ENCODE measurements at places on chromosomes 1 and 21.

- no peak for DNase-seq
Observed at GRCh38 chr1:207849646-207850045, 61.3 kb downstream of the CD34 start.

- no peak for DNase-seq
Observed at GRCh38 chr1:93450321-93450720, 2.4 kb downstream of the FNBP1L start.

GRCh38 chr1:53256511-53257453, 18.5 kb upstream of the MAGOH start:
- DNase-seq, result no peak

DNA sequence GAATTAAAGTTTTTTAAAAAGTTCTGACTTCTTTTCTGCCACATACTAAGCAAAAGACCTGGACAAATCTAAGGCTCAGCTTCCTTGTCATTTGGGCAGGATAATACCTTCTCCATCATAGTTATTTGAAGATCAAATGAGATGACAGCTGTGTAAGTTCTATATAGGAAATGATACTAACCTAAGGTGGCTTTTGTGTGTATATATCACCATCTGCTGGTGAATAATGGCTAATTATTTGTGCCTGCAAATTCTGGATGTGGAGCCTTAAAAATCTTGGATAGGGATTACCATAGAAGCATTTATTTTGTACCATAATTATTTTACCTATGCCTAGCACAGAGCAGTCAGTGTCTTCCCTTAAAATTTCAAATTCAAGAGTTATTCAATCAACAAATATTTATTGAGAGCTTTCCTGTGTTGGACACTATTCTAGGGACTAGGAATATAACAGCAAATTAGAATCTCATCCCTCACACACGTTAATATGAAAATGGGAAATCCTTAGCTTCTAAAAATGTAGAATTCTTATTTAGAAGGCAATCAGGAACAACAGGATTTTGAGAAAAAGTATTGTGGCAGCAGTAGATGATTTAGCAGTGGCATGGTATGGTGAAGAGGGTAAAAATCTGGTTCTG, 89.8 kb downstream of the TMEM200B start:
- no peak for DNase-seq

GRCh38 chr1:150049926-150050325, 17.6 kb upstream of the VPS45 start:
- DNase-seq, result no peak

GRCh38 chr1:230224101-230224960, 157.3 kb downstream of the GALNT2 start:
- no peak for DNase-seq

- DNase-seq, result no peak
Observed at GRCh38 chr1:55234016-55234415, 18.9 kb upstream of the USP24 start.

- DNase-seq, result no peak
Observed at GRCh38 chr1:110070671-110071242, at the start of gene ALX3. Gene ALX3, minus strand, starts transcription at chr1:110070672. Its CDS starts 60 bp downstream, at chr1:110070612.

- no peak for DNase-seq
Observed at GRCh38 chr1:74162333-74162732, 35.6 kb downstream of the LRRIQ3 start.

DNA sequence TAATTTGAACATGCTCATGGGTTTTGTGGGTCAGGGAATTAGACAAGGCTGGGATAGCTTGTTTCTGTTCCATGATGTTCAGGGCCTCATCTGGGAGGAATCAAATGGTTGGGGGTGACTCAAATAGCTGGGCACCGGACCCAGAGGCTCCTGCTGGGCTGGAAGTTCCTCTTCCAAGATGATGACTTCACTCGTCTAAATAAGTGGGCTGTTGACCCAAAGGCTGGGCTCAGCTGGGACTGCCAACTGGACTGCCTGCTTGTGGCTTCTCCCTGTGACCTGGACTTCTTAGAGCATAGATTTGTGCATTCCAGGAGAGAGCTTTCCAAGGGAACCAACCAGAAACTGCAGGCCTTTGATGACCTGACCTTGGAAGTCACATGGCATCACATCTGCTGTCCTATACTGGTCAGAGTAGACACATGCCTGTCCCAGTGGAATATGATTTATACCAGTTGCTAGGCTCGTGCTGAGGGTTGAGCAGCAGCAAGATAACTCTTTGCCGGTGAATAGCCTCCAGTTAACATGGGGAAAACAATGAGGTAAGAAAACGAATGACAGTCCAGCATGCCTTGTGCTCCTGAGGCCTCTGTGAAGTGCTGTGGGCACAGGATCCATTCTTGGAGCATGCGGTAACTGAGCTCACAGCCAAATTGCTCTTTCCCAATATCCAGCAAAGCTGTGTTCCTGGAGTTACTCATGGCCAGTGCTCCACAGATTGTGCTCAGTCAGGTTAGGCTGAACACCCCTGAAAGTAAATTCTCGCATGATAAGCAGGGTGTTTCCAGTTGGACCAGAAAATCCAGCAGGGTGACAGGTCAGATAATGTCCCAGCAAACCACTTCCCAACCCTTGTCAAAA, 272.9 kb upstream of the TMEM51 start:
- DNase-seq, result no peak

GRCh38 chr1:53365437-53366063, 37.7 kb upstream of the LRP8 start:
- no peak for DNase-seq

DNA sequence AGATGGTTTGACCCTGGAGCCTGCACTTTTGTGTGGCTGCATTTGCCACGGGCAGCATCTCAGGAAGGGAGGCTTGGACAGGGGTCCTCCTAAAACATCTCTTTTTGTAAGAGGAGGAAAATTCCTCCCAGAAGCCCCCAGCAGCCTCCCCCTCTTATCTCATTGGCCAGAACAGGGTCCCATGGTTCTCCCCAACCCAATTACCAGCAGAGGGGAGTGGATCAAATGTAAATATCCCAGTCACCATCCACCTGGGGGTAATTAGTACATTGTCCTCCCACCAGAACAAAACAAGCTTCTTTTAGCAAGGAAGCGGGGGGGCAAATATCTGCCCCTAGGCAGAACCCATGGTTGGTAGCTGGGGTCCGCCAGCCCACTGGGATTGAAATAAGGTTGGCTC, 44.7 kb upstream of the TENT5B start:
- no peak for DNase-seq

GRCh38 chr1:222955964-222956363, 141.1 kb downstream of the DISP1 start:
- no peak for DNase-seq

DNA sequence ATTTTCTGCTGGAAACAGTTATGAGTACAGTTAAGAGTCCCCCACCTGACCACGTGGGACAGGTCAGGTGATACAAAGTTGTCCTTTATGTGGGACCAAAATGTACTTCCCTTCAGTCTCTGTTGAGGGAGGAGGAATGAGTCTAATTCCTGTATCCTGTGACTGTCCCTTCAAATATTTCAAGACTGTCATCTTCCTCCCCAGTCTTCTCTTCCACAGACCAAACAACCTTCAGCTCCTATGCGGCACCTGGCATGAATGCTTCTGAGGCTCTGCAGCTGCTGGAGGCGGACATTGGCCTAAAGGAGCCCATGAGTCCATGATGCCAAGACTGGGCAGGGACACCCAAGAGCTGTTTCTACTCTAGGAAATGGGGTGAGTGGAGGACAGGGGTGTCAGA, 72.1 kb upstream of the SIM2 start:
- no peak for DNase-seq

- no peak for DNase-seq
Observed at GRCh38 chr1:6961289-6961688, 176.0 kb downstream of the CAMTA1 start.

GRCh38 chr1:203906932-203907331, 45.5 kb downstream of the SNRPE start:
- DNase-seq, result no peak

- peak; percentile 72 for DNase-seq
Observed at GRCh38 chr1:47809301-47810084, 187.7 kb downstream of the TRABD2B start.

GRCh38 chr1:184485751-184486723, 99.2 kb downstream of the C1orf21 start:
- DNase-seq, result no peak

GRCh38 chr1:154170547-154171222, 15.8 kb upstream of the NUP210L start:
- DNase-seq, result no peak

DNA sequence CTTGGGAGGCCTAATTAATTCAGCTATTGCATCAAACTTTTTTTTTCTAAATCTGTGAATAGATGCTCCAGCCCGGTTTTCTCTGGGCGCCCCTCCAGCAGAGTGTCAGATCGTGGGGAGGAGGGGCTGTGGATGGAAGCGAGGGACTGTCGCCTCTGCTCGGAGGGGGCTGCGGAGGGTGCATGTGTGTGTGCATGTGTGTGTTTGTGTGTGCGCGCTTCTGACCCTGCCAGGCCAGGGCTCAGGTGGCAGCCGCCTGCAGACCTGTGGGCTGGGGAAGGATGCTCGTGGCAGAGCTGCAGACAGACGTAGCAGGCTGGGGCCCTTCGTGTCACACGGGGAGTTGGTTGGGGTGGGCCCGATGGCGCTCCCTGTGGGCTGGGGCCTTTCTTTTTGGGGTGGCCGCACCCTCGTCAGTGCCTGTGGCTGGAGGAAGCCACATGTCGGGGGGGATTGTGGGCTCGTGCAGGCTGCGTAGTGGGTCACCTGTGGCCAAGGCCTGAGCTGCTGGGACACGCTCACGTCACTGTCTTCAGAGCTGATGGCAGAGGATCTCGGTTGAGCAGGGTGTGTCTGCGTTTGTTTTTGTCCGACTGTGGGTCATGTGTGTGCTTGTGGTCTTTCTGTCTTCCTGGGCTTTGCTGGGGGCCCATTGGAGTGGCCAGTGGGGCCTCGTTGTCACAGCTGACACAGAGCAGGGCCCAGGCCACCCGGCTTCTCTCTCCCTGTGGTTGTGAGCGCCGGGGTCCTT, 2.8 kb downstream of the SKI start:
- DNase-seq, result no peak

DNA sequence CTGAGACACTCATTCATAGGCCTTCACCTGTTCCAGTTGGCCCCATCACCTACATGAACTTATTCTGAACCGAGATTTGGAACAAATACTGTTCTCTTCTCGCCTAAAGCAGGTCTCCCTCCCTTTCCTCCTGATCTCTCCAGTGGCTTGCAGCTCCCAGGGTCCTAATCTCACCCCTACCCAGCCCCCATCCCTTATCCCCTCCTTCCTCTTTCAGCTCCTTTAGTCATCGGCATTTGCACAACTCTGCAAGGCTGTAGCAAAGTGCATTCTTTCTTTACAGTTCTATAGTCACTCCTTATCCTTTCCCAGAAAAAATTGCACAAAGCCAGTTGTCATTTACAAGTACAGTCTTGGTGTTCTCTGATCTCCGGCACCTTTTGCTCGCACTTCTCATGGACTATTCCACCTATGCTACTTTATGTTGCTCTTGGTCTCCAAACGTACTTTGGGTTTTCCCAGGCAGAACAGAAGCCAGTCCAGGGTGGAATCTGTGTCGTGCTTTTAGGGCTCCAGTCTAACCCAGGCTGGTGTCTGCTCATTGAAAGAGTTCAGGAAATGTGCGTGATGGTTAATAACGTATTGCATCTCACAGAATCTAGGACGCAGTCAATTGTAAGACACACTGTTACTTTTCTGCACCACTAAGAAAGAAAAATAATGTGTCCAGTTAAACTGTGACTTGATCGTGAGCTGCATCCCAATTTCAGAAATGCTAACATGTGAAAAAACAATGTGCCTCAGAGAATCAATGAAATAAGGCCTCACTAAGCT, 965 bp downstream of the ABCA4 start:
- DNase-seq, result no peak

GRCh38 chr1:244678697-244679096, 25.8 kb downstream of the DESI2 start:
- no peak for DNase-seq

GRCh38 chr1:229848752-229849677, 218.0 kb upstream of the GALNT2 start:
- DNase-seq, result peak; percentile 45

DNA sequence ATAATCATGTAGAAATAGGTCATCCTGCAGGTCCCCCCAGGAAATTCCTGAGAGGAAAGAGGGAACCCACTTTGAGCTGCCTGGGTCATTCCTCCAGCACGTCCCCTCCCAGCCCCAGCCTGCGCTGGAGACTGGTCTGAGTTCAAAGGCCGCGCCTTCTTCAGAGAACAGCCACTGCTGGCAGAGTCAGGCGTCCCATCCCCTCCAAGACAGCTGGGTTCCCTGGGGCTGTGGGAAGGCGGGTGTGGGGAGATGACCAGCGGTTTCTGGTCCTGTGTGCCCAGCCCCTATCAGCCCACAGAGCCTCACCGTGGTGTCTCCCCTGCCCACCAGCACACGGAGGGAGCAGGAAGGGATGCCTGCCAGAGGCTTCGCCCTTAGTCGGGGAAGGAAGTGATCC, 18.0 kb upstream of the TRAPPC10 start:
- no peak for DNase-seq

DNA sequence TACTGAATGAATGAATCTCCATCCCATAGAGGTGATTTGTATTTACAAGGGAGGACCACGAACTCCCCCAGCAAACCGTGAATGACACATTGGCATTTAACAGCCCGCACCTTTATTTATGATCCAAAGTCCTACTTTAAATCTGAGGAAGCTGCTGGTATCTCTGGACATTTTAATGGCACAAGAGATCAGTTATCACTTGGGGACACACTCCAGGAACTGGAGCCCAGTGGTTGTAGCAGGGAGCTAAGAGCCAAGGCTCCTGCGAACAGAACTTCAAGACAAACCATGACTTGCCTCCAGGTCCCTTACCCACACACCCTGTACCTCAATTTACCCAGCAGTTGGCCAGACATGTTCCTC, 1.2 kb downstream of the CTNNBIP1 start:
- DNase-seq, result no peak

- no peak for DNase-seq
Observed at GRCh38 chr1:231279081-231279480, 38.1 kb downstream of the GNPAT start.

All from NCI-H774 (cell line).